ENCODE measurements at places on chromosomes 1 and 21.

DNA sequence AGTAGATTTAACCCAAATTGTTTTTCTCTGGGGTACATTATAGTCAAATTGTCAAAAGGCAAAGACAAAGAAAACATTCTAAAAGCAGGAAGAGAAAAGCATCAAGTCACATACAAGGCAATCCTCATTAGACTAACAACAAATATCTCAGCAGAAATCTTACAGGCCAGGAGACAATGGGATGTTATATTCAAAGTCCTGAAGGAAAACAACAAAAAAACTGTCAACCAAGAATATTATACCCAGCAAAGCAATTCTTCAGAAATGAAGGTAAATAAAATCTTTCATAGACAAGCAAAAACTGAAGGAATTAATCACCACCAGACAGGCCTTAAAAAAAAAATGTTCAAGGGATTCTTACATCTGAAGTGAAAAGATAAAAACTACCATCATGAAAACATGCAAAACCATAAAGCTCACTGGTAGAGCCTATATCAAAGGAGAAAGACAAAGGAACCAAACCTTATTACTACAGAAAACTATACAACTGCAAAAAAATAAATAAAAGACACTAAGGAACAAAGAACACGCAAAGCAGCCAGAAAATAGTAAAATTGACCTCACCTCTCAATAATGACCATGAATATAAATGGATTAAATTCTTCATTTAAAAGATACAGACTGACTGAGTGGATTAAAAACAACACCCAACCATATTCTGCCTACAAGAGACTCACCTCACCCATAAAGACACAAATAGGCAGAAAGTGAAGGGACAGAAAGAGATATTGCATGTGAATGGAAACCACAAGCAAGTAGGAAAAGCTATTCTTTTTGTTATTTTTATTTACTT, 113.8 kb upstream of the ZC3H11B start:
- DNase-seq, result no peak

- DNase-seq, result no peak
These were observed 22.1 kb downstream of the FCRL4 start for GRCh38 chr1:157575744-157576143.

DNA sequence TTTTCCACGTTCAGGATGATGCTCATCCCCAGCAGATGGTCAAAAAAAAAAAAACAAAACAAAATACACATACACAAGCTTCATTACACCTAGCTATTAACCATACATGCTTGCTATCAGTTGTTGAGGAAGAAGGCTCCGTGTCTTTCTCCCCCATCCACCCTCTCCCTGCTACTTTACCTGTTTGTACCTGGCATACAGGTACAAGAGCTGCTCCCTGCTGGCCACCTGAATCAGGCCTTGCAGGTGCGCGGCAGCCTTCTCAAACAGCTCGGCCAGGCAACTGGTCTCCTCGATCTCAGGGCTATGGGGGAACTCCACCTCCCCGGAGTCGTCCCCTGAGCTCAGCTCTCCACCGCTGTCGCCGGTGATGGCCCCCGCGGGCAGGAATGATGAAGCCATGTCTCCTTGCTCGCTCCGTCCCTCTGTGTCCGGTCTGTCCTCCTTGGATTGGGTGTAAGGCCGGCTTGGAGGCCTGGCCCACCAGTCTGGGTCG, 464 bp downstream of the ACBD6 start:
- DNase-seq, result no peak

DNA sequence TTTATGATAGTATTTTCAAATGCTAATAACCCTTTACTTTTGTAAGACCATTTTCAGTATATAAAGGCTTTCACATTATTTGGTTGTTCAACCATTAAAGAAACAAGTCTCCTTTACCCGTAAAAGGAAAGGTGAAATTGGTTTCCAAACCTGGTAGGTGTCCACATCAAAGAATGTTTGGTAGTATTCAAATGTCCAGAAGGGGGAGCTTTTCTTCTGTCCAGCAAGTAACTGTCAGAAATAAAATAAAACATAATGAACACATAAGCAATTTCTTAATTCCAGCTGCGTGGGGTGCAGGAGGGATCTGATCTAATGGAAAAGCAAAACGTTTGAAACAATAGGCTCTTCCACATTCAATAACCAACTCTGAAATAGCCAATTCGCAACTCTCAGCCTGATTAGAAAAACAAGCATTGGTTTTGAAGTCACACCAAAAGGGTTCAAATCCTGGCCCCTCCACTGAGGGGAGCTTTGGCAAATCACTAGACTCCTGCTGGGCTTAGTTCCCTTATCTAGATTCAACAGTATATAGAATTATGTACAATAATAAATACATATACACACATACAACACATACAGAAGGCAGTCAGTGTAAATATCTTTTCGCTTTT, 11.0 kb downstream of the YIPF1 start:
- no peak for DNase-seq

DNA sequence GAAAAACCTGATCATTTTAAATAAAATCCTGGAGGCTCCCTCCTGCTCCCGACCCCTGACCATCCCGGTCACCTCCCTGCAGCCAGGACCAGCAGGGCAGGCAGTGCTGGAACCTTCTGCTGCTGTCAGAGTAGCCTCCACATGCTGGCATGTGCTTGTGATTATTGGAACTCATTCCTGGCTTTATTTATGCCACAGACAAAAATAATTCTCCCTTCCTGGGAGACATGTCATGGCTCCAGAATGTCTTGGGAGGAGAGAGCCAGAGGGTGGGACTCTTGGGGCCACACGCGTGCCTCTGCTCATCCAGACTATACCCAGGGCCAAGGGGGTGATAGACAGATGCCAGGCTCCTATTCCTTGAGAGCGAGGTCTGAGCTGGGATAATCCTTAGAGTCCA, 183.6 kb upstream of the RAB4A start:
- no peak for DNase-seq

GRCh38 chr1:193210996-193211395, 24.6 kb upstream of the B3GALT2 start:
- DNase-seq, result no peak

DNA sequence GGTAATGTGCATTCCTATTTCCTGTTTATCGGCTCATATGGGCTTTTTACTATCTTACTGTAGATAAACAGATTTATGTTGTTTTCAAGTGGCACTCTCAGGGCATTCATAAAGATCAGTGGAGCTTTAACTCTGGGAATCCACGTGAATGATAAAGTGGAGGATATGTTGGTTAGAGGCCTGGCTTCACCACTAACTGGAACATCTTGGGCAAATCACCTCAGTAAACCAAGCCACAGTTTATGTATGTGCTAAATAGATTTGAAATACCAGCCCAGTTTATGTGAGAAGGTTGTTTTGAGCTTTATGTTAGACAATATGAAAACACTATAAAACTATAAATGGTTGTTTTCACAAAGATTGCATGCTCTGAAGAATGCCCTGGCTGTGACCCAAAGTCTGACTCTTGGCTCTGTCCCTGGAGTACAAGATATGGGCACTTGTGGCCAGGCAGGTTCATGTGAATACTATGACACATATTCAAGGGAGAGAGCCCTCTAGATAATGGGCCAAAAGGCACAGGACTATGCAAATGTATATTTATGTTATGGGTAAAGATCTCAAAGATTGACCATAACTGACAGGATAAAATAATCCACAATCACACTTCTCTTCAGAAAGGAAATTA, 36.7 kb downstream of the FAM163A start:
- DNase-seq, result no peak

- no peak for DNase-seq
These were observed 4.3 kb upstream of the SERBP1 start for GRCh38 chr1:67434491-67434890.

- no peak for DNase-seq
These were observed 430 bp downstream of the BTG2 start for GRCh38 chr1:203305809-203306088.

GRCh38 chr1:221162352-221162751, 283.1 kb downstream of the HLX start:
- DNase-seq, result no peak

DNA sequence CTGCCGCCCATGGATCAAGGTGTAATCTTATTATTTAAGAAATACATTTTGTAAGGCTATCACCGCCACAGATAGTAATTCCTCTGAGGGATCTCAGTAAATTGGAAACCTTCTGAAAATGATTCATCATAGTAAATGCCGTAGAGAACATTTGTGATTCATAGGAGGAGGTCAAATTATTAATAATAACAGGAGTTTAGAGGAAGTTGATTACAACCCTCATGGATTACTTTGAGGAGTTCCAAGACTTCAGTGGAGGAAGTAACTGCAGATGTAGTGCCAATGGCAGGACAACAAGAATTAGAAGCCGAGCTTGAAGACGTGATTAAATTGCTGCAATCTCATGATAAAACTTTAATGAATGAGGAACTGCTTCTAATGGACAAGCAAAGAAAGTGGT, 280.1 kb downstream of the PTPRC start:
- no peak for DNase-seq

DNA sequence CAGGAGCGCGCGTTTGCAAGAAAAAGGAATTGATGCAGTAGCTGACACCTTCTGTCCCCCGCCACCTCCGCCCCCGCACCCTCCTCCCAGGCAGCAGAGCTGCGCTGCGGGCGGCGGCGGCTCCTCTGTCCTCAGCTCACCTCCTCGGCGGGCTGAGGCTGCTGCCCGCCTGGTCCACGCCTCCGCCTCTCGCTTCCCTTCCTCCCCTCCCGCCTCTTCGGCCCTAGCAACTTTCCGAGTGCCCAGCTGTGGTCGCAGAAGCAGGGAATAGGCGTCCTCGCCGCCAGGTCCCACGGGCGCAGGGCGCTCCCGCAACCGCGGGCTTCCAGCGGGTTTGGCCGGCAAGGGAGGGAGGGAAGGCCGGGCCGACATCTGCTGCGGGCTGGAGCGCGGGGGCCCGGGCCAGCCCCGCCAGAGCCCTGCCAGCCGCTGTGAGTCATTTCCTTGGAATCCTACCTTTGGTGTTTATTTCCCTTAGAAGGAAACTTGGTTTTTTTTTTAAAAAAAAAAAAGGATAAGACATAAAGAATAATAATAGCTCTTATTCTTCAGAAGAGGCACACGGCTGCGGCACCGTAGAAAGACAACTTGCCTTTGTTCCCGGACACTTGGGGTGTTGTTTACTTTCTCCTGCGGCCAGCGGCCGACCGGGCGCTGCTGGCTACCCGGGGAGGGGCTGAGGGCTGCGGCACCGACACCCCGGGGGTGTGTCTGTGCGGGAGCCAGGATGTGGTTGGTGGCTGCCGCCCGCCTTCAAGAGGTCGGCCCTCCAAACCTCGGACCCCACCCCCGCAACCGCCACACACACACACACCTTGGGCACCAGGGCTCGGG, 1.1 kb downstream of the SERTAD4 start:
- DNase-seq, result no peak
